ENCODE measurements at places on chromosomes 12 and 14.

DNA sequence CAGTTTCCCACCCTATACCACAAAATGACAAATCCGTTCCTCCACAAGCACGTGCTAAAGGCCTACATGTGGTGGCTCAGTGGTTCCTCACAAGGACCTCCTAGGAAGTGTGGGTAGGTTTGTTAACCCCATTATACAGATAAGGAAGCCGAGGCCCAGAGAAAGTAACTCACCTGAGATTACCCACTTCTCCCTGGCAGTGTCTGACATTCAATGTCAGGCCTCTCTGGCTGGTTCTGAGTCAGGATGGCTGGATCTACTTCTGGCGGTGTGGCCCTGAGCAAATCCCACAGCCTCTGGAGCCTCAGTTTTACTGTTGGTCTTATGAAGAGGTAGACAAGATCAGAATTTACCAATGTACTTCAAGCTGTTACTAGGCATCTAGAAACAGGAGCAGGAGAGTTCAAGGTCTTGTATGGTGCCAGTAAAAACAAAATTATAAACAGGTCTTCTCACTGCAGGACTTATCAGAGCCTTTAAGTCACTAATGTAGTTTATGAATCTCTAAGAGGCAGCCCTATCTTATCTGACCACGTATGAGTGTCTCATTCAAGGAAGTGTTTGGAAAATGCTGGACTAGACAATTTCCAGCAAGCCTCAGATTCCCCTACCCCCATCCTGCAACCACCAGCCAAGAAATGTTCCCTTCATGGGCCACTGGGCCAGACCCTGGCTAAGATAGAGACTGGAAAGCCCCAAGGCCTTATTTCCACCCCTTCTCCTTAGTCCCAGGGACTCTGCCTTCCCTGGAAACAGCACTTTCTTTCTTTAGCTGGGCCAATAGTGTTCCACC is 4.2 kb downstream of the HSPB8 start:
- no peak for DNase-seq

DNA sequence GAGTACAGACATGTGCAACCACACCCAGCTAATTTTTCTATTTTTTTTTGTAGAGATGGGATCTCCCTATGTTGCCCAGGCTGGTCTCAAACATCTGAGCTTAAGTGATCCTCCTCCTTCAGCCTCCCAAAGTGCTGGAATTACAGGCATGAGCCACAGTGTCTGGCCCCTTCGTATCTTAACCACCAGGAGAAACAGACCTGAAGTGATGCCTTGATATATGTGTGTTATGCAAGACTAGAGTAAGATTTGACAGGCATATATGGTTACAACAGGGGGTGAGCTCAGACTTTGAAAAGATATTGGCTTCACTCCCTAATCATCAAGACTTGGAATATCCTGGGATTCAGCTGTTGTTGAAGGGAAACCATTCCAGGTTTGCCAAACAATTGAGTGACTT is 10.7 kb upstream of the GALNT6 start:
- no peak for DNase-seq

DNA sequence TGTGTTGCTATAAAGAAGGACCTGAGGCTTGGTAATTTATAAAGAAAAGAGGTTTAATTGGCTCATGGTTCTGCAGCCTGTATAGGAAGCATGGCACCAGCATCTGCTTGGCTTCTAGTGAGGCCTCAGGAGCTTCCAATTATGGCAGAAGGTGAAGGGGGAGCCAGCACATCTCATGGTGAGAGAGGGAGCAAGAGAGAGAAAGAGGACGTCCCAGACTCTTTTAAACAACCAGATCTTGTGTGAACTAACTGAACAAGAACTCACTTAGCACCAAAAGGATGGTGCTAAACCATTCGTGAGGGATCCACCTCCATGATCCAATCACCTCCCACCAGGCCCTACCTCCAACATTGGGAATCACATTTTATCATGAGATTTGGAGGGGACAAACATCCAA is 6.1 kb upstream of the SNAPC1 start:
- DNase-seq: no peak

DNA sequence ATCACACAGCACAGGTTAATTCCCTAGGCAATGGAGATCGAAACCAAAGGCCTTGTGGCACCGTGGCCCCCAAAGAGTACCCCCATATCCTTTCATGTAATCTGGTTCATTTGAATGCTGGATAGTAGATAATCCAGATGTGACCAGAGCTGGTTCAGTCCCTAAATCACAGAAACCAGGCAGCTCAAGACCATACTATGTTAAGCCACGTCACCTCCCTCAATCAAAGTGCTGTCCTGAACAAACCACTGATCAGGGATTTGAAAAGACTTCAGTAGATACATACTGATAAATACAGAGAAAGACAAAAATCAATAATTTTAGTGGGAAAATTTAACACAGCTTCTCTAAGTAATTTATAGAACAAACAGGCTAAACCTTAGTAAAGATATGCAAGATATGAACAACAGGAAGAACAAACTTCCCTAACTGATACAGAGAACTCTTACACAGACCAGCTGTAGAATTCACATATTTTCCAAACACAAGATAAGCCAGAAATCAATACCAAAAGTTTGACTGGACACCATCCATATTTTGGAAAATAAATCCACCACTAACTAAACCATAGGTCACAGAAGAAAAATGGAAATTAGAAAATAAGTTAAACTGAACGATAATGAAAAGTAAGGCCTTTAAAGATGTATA is 67.1 kb downstream of the BCAT1 start:
- no peak for DNase-seq

DNA sequence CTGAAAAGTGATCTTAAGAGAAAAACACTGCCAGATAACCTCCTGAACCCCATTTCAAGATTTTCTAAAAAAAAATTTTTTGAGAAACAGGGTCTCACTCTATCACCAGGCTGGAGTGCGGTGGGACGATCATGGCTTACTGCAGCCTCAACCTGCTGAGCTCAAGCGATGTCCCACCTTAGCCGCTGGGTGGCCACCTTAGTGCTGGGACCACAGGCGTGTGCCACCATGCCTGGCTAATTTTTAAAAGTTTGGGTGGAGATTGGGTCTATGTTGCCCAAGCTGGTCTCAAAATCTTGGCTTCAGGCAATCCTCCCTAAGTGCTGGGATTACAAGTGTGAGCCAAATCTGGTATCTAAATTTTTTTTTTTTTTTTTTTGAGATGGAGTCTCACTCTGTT is 3.4 kb downstream of the PNMA1 start:
- no peak for DNase-seq

- DNase-seq: no peak
These were observed 4.4 kb downstream of the WSCD2 start for GRCh38 chr12:108133482-108133881.

GRCh38 chr14:23299986-23300686 is 2.5 kb downstream of the PPP1R3E start:
- DNase-seq: peak; percentile 11

DNA sequence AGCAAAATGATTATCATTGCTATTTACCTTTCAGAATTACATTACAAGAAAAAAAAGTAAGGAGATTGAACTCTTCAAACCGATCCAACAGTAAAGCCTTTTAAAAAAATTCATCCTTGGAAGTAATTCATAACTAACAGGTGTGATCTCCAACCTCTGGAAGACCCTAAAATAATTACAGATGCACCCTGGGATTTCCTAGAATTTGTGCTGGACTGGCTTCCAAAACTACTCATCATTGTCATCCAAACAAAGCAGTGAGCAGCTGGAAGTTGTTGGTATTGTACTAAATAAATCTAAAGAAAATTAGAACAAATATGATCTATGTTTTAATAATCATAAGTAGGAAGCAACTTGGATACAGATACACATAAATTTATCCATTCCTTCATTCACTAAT is 1.9 kb upstream of the YBX3 start:
- no peak for DNase-seq

- DNase-seq: peak; percentile 12
These were observed 47.9 kb downstream of the CDK17 start for GRCh38 chr12:96352161-96352835.

DNA sequence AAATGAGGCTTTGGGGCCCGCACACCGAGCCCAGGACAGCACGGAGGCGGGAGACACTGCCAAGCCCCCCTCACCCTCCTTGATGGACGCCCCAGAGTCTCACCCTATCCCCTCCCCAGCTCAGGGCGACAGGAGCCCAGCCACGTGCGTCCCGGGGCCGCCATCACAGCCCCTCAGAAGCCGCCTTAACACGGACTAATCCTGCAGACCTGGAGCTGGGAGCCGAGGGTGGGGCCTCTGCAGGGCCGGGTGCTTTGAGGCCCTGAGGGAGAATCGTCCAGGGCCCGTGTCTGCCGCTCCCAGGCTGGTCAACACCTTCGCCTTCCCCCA is 79.7 kb upstream of the FBRSL1 start:
- no peak for DNase-seq

DNA sequence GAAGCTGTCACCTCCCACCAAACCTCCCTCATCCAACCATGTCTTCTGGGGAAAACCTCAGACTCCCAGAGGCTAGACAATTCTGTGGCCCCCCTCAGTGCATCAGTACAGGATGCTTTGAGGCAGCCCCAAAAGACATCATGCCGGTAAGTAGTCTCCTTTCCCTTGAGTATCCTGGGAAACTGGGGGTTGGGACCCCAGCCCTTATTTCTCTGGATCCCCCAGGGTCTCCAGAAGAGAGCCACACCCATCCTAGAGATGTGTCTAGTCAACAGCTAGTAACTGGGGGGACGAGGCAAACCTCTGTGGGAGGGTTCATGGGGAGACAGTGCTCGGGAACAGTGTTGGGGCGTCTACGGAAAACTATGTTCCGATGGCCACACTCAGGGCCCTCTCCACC is 974.2 kb upstream of the TMEM132C start:
- DNase-seq: no peak

DNA sequence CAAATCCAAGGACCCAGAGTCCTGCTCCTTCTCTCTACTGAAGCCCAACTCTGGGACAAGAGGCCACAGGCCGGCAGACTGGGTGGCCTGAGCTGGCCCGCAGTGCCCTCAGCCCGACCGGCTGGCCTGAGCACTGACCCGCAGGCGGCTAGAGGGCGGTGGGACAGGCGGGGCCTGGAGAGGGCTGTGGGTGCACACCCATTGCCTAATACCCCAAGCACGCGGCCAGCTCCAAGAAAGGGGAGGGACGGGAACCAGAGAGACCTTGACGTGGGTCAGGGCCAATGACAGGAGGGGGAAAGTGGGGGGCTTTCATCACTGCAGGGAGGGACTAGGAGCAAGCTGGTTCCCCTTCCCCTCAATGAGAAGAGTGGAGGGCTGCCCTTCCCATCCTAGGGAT is 2.0 kb upstream of the WNT10B start:
- DNase-seq: no peak

DNA sequence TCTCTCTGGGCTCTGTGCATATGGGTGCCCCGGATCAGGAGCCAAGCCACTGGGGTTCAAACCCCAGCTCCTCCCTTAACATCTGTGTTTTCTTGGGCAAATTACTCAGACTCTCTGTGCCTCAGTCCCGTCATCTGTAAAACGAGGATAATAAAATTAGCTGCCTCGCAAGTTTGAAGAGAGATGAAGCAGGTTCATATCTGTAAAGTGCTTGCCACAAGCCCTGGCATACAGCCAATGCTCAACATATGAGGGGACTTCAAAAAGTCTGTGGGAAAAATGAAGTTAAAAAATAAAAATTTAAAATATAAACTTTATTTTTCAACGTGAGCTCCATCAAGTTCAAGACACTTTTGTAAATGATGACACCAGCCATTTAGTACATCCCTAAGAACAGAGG is 276.7 kb downstream of the FOXN3 start:
- no peak for DNase-seq

GRCh38 chr12:109255377-109255776 is 53.7 kb downstream of the FOXN4 start:
- no peak for DNase-seq

DNA sequence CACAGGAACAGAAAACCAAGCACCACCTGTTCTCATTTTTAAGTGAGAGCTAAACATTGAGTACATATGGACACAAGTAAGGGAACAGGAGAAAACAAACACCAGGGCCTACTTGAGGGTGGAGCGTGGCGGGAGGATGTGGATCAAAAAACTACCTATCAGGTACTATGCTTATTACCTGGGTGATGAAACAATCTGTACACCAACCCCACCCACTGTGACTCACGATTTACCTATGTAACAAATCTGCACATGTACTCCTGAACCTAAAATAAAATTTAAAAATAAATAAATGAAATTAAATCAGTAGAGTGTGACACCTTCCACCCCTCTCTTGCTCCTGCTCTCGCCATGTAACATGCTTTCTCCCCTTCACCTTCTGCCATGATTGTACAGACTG is 615.5 kb downstream of the RPL10L start:
- no peak for DNase-seq

- no peak for DNase-seq
These were observed 1.3 kb downstream of the PNP start for GRCh38 chr14:20470603-20470901.

DNA sequence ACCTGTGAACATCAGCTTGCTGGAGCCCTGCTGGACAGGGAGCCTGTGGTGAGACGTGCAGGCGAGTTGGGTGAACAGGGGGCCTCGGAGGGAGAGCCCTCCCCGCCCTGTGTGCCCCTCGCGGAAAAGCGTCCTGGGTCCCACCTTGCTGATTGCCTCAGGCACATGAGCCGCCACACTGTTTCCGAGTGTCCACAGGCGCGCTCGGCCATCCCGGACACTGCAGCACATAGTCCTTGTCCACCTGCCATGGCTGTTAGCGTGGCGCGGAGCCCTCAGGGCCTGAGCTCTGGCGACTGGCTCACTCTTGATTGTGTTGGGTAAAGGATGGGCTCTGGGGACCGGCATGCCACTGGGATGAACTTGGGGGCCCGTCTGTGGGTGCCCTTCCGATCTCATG is 40.0 kb downstream of the PACS2 start:
- no peak for DNase-seq

GRCh38 chr12:93417967-93418480 is 23.7 kb downstream of the UBE2N start:
- DNase-seq: no peak

DNA sequence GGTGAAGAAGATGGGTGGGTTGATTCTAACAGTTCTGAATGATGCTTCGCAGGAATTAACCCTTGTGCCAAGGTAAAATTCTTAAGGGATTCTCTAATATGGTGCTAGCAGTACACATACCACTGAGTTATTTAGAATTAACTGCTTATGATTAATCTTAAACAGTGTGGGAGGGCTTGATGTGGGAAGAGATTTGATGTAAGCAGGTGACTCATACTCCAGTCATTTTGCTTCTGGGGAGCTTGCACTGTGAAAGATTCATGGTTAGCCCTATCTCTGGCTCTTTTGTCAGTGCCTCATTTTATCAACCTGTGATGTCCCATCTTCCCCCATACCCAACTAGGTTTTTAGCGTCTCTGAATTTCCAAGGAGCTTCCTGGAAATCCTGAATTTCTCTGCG is 83.8 kb downstream of the NRXN3 start:
- DNase-seq: peak; percentile 50

DNA sequence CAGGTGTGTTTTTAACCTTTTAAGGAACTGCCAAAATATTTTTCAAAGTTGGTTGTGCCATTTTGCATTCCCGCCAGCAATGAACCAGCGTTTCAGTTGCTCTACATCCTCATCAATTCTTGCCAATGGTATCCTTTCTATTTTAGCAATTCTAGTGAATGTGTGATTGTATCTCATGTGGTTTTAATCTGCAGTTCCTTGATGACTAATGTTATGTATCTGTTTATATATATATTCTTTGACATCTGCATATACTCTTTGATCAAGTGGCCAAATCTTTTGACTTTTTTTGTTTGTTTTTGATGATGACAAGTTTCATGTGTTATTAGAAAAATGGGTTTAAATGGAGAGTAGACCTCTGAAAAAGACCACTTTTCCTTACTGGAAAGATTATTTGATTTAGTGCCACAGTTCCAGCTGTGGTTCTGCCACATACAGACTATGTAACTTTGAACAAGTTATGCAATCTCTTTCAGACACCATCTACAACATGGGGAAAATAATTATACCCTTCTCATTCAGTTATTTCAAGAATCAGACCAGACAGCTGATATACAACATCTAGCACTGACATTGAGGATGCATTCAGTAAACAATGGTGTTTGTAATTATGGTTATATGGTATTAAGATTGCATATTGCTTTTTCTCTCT is 146.3 kb upstream of the CNOT2 start:
- no peak for DNase-seq
